Activated naive CD4-positive, alpha-beta T cell treated with anti-CD3 and anti-CD28 coated beads for 36 hours (primary cell): ENCODE measurements at places on chromosomes 7 and 10.

DNA sequence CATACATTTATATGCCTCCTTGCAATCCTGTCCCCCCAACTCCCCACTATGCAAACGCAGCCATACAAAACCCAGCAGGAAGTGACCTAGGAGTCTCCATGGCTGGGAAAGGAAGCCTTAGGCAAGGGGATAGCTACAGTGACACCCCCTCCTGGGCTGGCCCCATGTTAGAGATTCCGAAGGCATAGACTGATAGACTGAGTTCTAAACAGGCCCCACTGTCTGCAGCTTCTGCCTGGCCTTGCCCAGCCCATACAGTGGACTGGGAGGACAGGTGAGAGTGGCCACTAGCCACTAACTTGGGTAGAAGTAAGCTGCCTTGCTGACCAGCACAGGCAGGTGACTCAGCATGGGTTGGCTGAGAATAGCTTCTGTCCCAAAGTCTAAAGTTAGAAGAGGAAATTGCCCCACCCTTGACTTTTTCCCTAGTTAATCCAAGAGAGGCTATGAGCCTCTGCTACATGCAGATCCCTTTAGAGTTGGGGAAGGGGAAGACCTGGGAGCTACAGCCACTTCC is 106.3 kb downstream of the C10orf105 start:
- H3K27ac ChIP-seq, result no peak overlapping the region
- no peak overlapping the region for H3K4me3 ChIP-seq
- no peaks in the 10 kb centered on the region for H3K27me3 ChIP-seq
- H3K36me3 ChIP-seq, result no peaks in the 10 kb centered on the region
- no peak for DNase-seq
- H3K4me1 ChIP-seq, result no peaks in the 10 kb centered on the region

DNA sequence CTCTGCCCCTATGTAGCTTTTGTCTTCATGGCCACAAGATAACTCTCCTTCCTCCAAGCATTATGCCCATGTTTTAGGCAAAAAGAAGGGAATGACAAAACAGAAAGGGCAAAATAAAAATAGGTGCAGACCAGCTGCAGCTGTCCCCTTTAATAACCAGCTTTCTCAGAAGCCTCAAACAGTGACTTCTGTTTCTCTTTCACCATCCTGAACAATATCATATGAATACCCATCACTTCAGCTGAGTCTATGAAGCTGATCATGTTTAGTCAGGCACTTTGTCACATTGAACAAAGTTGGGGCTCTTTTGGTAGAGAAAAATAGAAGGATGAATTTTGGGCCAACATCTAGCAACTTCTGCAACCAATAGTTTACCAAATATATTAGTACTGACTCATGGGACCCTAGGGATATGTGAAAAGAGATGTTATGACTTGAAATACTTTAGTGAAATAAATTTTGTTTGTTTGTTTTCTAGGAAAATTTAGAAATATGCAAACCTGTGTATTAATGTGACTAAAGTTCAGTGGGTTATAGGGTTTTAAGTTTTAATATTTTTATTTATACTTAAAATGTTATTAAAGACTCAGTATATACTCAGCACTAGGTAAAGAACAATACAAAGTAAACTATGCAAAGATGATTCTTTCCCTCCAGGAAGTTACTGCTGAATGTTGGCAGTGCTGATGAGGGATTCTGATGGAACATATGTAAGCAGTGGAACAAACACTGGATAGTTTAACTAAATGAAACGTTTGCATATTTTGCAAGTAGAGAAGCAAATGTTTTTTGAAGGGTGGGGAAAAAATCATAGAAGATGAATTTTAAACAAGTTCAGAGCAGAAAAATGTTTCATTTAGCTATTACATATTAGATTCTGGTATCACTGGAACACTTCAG is 133.7 kb downstream of the FOXP2 start:
- no peaks in the 10 kb centered on the region for H3K4me1 ChIP-seq
- H3K4me3 ChIP-seq, result no peak overlapping the region
- no peaks in the 10 kb centered on the region for H3K36me3 ChIP-seq

DNA sequence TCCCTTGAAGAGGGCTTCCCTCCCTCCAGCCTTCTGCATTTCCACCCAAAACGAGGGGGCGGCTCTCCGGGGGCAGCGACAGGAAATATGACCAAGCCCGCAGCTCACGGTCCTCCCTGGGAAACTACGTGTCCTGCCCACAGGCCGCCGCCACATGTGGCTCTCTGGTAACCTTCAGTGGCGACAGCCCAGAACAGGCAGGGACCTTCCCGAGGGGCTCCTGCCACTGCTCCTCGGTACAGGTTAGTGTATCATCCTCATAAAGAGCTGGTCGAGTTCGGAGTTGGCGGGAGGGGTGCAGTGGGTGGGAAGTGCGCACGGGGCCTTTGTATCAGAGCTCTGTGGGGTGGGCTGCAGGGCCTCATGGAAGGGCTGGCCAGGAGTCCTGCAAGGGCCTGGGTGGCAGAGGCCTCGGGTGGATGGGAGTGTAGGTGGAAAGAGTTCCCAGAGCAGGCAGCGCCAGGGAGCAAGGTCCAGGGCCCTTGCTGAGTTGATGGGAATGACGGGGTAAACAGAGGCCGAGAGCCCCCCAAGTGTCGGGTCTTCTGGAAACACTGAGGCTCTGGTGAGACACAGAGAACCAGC is 66.0 kb downstream of the TCERG1L start:
- no peak overlapping the region for H3K4me3 ChIP-seq
- H3K27ac ChIP-seq, result no peak overlapping the region
- no peaks in the 10 kb centered on the region for H3K36me3 ChIP-seq
- no peak for DNase-seq

DNA sequence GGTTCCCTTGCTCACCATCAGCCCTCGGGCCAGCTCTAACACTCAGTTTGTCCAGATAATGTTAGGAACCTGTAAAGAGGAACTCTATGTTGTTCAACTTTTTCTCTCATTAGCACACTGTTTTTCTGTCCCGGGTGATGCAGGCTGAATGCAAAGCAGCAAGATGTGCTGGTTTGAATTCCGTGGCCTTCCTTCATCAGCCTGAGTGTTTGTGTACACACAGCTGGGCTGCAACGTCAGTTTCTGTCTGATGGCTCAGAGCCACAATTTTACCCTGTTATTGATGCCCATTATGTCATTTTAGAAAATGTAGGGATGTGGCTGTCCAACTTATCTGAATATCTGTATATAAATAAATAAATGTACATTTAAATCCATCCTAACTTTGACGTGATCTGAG is 152.0 kb downstream of the PLPP4 start:
- no peak overlapping the region for H3K27ac ChIP-seq
- no peak overlapping the region for H3K4me3 ChIP-seq
- no peaks in the 10 kb centered on the region for H3K4me1 ChIP-seq

- DNase-seq, result peak; percentile 67
Measured at GRCh38 chr7:105003275-105003674, 10.7 kb upstream of the KMT2E start.

GRCh38 chr7:70627461-70627860 is 504.5 kb upstream of the GALNT17 start:
- H3K4me3 ChIP-seq, result no peak overlapping the region
- no peak for DNase-seq
- no peaks in the 10 kb centered on the region for H3K27me3 ChIP-seq
- no peaks in the 10 kb centered on the region for H3K4me1 ChIP-seq
- H3K27ac ChIP-seq, result no peak overlapping the region
- no peaks in the 10 kb centered on the region for H3K36me3 ChIP-seq

DNA sequence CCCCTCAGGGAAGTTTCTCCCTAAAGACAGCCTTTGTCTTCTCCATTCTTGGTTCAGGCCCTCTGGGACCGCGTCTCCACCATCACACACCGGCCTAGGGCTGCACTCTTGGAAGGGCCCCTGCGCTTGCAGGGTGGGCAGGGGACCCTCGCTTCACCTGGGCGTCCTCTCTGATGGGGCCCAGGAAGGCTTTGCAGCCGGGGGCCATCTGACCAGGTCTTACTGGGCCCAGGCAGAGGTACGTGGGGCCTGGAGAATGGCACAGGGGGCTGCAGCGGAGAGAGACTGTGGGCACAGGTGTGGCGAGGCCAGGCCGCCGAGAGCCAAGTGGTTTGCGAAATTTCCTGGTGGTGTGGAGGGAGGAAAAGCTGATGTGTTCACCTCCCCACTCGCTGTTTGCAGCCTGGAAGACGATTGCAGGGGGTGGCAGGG is 44.4 kb downstream of the ALOX5 start:
- no peaks in the 10 kb centered on the region for H3K27me3 ChIP-seq
- peak overlapping the region; percentile 86 for H3K4me3 ChIP-seq
- H3K36me3 ChIP-seq, result no peaks in the 10 kb centered on the region
- peak overlapping the region; percentile 77 for H3K27ac ChIP-seq
- peaks cover 36% of the 10 kb centered on the region for H3K4me1 ChIP-seq

DNA sequence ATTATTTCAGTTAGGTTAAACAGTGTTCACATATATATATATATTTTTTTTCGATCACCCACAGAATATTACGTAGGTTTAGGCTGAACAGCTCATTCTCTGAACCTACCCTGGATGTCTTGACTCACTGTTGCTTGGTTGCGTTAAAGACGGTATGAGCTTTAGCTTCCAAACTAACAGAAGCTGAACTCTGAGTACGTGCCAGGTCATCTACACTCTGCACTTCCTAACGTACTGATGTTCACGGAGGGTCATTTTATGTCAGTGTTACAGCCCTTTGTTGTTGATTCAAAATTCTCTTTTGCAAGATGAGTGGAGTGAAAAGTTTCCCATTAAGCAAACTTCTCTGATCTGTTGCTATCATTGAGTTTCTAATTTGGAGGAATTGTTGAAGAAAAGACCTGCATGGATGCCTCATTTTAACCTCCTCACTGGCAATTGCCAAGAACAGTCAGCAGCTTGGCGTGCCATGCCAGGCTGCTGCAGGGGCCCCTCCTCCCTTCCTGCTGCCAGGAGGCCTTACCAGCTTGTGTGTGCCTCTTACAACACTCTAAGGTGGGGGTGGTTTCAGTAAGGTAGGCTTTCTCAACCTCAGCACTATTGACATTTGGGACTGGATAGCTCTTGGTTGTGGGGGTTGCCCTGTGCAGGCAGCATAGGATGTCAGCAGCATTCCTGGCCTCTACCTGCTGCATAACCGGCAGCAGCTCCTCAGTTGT is 44.3 kb downstream of the INSYN2A start:
- H3K27me3 ChIP-seq, result peaks cover 2% of the 10 kb centered on the region
- DNase-seq, result no peak
- H3K36me3 ChIP-seq, result no peaks in the 10 kb centered on the region
- H3K27ac ChIP-seq, result no peak overlapping the region
- no peak overlapping the region for H3K4me3 ChIP-seq
- peaks cover 2% of the 10 kb centered on the region for H3K4me1 ChIP-seq

GRCh38 chr10:128007971-128008370 is 101.1 kb downstream of the PTPRE start:
- peaks cover 7% of the 10 kb centered on the region for H3K27me3 ChIP-seq
- DNase-seq, result no peak
- H3K4me3 ChIP-seq, result no peak overlapping the region

DNA sequence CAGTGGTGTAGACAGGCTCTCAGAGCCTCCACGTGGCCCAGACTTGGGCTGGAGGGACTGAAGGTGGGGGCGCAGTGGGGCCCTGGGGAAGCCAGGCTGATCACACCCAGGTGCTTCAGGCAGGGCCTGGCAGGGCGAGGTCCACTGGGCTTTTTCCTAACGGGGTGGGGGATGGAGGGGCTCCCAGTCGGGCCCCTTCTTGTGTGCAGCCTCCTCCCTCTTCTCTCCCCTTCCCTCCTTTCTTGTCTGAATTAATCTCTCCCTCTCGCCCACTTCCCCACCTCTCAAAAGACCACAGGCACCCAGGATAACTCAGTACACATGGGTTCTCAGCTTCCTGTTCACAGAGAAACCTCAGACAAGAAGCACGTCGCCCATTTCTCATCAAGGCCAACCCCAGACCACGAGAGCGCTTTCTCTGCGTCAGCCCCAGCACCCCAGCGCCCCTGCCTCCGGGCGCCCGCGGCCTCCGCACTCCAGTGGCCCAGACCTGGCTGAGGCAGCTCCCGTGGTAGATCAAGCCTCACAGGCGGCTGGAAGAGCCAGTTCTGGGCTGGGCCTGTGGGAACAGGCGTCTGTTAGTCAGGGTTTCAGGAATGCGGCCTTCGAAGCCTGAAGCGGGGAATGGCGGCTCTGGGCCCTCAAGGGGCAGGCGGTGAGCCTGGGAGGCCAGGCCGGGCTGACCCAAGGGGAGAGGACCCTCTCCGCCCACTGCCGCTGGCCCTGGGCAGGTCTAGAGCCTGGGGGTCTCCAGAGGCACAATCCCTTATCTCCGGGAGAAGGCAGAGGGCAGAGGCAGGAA is 50.6 kb downstream of the PWWP2B start:
- H3K4me3 ChIP-seq, result peak overlapping the region; percentile 89
- H3K27ac ChIP-seq, result peak overlapping the region; percentile 98
- no peaks in the 10 kb centered on the region for H3K27me3 ChIP-seq
- peak; percentile 87 for DNase-seq

- no peak for DNase-seq
- H3K27me3 ChIP-seq, result no peaks in the 10 kb centered on the region
Measured at GRCh38 chr10:70849582-70850016, 33.9 kb downstream of the SGPL1 start.

GRCh38 chr10:110897184-110897583 is 21.8 kb downstream of the BBIP1 start:
- no peaks in the 10 kb centered on the region for H3K27me3 ChIP-seq
- DNase-seq, result no peak
- H3K4me1 ChIP-seq, result peaks cover 39% of the 10 kb centered on the region

DNA sequence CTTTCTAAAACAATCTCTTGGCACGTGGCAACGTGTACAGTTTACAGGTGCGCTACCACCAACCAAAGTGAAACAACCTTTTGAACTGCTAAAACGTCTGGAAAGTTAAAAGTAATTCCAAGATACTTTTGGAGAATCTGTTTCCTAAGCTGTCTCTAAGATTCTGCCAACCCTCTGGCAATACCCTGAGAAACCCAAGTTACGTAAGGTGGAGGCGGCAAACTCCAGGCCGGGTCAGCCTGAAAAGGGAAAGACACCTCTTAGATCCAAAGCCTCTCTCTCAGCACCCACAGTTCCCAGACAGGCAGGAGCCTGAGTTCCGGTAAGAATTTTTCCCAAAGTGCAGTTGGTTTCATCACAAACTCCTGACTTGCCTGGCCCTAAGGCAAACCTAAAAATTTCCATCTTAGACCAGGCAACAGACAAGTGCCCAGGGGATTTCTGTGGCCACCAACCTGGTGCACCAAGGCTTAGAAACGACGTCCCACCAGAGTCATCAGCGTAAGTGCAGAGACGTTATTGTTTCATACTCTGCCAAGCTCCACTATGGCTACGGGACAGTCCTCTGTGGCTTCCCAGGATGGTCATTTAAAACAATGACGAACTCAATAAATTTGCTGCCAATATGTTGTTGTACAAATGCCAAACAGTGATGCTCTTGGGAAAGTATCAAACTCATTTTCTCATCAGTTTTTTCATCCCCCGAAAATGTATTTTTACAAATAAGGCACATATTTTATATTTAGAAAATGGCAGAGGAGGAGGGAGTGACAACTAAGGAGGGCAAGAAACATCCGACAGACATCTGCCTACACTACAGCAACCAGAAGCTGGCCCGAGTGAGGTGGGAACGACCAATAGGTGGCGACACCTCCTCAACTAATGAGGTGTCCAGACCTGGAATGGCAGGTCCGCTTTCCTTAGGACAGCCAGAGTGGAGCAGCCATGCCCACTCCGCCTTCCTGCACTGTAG is 205.8 kb upstream of the FRMD4A start:
- no peak overlapping the region for H3K27ac ChIP-seq
- H3K4me3 ChIP-seq, result no peak overlapping the region
- H3K4me1 ChIP-seq, result peaks cover 83% of the 10 kb centered on the region
- DNase-seq, result peak; percentile 70
- peaks cover 24% of the 10 kb centered on the region for H3K36me3 ChIP-seq
